ENCODE measurements at places on chromosomes 2 and 18. TPM values are rescaled to one million over a fixed set of nuclear protein-coding genes. Genes with fewer than 3 reads are reported as not detected.

DNA sequence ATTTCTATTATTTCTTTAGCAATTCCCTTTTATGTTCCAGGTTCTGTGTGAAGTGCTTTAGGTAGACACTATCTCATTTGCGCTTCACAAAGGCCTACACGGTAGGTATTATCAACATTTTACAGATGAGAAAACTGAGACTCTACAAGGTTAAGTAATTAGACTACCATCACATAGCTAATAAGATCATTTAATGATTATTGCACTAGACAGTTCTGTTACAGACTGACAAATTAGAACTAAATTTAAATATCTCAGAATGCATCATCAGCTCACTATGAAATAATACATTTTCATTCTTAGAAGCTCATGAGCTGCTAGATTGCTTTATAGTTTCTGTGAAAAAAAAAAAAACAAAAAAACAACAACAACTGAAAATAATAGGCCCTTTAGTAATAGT lies 37.9 kb downstream of the DARS1 start:
- DNase-seq, result no peak

Gene TEKT4
- not detected for total RNA-seq

DNA sequence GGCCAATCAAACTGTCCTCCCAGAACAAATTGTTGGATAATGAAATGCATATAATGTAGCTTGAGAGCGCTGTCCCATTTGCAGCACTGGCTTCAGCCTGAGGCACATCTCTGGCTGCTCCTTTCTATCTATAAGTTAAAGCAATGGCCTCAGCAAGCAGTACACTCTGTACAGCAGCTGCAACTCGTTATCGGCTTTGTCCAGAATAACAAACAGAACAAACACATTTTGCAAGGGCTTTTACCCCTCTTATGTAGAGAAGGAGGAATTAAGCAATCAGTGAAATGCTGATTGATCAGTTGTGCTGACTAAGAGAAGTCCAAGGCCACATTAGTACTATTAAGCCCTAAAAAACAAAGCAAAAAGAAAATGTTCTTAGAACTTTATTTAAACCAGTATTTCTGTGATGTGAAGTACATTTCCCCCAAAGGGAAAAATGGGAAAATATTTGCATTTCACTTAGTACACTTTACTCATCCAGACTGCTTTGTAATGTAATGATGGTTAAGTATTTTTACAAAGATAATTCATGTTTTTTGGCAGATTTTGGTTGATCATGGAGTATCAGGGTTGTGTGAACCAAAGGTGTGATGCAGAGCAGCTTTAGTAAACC lies 15.0 kb upstream of the CPS1 start:
- no peak for DNase-seq

DNA sequence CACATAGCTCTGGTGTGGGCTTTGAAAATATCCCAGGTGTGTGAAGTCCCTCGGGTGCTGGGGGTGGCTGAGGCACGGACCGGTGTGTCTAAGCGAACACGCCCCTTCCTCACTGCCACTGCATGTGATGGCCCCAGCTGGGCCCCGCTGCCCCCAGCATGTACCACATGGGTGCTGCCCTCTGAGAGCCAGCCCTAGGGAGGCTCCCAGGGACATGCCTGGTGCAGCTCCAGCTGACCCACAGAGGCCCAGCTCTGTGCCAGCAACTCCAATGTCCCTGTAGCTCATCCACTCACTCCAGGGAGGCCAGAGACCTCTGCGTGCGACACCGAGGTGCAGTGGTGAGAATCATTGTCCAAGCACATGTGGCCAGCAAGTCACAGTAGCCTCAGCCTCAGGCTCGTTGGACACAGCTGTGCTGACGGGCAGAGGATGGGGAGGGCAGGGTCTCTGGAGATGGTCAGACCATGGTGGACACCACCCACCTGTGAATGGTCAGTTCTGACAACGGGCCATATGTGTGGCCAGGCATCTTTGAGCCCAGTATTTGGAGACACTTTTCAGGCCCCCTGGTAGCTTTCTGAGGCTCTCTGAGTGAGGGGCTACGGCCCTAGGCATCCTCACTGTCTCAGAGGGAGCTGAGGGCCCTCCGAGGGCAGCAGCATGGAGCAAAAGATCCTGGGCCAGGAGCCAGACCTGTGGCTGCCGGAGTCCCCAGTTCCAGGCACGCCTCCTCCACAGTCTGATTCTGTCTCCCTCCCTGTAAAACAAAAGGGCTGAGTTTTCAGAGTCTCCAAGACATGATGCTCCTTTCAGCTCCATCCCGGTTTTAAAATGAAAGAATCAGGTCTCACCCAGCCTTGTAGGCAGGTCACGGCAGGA lies 220.7 kb downstream of the NDUFA10 start:
- DNase-seq, result no peak

Gene IL36A
- total RNA-seq, result not detected

Gene IL1RN
- total RNA-seq, result 4.8 TPM

Gene MROH2A
- not detected for total RNA-seq
